Substantia nigra (tissue), 51 donors: ENCODE measurements at places on chromosomes 5 and 9.

DNA sequence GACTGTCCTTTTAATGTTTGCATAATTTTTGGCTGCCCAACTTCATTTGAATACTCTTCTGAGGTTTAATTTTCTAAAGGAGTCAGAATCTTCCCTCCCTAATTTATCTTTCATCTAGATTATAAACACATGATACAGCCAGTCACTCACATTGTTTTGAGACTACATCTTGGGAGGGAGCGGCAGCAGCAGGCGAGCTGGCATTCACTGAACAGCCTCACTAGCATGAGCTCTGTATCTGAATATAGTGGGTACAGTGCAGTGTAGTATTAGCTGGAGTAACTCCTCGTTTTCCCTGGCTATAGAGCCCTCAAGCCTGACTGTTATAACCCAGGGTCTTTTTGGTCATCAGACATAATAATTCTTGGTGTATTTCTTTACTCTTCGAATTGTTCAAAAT lies 969.2 kb upstream of the COX7C start:
- no peak for DNase-seq

- DNase-seq: no peak
These were observed 628.8 kb upstream of the DMAC1 start for GRCh38 chr9:8428389-8428788.

GRCh38 chr9:129174724-129175514 lies 3.1 kb downstream of the IER5L start:
- DNase-seq: no peak

DNA sequence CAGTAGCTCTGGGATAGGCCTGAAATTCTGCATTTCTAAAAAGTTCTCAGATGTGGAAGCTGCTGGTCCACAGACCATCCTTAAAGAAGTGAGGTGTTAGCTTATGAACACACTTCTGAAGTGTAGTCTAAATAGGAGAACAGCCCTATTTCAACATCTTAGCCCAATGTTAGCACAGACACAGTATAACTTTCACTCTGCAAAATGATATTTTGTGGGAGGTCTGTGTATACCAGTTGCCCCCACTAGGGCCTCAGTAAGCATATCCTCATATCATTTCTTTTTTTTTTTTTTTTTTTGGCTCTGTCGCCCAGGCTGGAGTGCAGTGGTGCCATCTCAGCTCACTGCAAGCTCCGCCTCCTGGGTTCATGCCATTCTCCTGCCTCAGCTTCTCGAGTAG lies 7.5 kb upstream of the HABP4 start:
- no peak for DNase-seq

DNA sequence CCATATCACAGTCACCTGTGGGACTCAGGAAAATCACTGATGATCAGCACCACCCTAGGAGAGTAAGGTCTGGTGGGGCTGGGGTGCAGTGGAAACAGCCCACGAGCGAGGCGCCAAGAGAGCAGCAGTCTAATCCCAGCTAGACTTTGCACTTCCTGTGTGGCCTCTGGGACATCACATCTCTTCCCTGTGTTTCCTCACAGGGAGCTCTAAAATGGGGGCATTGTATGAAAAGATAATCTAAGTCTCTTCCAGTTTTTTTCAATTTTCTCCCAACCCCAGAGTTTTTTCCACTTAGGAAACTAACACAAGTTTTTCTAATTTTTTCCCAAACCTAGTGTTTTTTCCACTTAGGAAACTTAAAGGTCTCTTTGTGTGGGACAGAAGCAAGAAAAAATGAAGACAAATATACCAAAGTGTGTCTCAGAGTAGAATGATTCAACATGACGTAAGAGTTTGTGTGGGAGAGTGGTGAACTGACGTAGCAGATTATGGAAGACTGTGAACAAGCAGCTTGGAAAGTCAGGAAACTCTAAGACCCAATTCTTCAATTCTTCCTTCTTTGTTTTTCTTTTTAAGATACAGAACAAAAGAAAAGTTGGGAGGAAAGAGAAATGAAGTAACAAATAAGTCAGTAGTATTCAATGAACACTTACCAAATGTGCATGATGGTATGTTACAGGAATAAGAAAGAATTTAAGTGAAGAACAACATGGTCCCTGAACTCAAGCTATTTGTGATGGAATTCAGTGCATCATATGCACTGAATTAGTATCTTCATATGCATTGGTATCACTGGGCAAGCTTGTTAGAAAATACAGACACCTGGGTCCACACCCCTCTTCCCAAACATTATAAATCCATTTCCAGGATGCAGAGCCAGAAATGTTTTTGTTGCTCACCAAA lies 51.3 kb downstream of the LHFPL2 start:
- no peak for DNase-seq
